Caki2 (cell line): ENCODE measurements at places on chromosomes 4 and X. TPM values are rescaled to one million over a fixed set of nuclear protein-coding genes. Genes with fewer than 3 reads are reported as not detected.

DNA sequence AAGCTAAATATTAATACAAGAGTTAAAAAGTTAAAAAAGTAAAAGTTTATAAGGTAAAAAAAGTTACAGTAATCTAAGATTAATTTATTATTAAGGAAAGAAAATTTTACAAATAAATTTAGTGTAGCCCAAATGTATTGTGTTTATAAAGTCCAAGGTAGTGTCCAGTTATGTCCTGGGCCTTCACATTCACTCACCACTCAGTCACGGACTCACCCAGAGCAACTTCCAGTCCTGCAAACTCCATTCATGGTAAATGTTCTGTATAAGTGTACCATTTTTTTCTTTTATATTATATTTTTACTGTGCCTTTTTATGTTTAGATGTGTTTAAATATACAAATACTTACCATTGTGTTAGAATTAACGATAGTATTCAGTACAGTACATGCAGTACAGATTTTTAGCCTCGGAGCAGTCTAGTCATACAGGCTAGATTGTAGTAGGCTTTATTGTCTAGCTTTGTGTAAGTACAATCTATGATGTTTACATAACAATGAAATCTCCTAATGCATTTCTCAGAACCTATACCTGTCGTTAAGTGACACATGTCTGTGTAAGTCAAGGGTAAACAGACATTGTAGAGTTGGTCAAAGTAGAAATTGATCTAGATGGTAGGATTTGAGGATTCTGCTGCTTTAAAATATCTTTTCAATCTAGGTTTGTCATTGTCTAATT, 197.7 kb downstream of the GC start:
- no peak for DNase-seq

Gene CT45A5
- not detected in 2 replicates for total RNA-seq

DNA sequence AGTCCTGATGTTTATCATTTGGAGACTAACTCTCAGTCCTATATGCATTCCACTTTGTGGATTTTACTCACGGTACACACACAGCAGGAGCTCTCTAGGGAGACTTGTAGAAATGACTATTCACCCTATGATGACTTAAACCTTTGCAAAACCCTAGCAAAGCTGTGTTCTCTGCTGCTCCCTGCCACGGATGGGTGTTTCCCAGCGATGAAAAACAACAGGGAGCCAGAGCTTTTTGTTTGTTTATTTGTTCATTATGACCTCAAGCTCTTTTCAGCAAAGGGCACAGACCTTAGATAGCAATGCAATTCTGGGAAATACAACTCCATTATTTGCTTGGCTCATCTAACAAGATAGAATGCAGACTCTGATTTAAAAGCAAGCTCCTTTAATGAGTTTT, 156.6 kb downstream of the GRIA3 start:
- DNase-seq: peak; percentile 42

Gene NPY2R
- not detected in 2 replicates for total RNA-seq

GRCh38 chr4:75705198-75705977, 19.0 kb upstream of the USO1 start:
- DNase-seq: no peak

- no peak for DNase-seq
Observed at GRCh38 chrX:127943571-127943970, 108.6 kb downstream of the ACTRT1 start.

DNA sequence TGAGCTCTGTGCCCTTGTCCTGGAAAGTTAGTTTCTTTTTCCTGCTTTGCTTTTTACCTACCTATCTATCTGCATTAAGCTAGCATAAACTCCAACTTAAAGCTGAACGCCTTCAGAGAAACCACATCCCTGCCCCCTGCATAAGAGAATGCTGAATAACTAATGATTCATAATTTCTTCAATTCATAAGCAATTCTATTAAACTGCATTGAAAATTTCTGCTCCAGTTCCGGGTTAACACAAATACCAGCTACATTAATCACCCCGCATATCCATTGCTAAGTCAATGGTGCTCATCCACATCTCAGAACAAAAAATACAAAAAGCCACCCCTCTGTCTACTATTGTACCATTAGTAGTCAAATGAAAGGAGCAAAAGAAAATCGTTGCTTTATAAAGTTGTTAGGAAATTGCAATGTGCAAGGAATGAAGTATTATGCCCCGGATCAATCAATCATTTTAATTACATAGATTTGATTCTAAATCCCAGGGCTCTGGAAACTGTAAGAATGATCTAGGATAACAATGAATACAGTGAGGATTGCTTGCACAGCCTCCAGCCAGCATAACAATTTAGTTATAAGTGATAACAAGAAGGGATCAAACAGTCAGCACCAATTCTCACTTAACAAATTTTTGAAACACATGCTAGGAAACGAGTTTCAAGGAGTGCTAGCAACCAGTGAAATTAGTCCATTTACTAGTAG, 106.8 kb downstream of the ELOVL6 start:
- no peak for DNase-seq

DNA sequence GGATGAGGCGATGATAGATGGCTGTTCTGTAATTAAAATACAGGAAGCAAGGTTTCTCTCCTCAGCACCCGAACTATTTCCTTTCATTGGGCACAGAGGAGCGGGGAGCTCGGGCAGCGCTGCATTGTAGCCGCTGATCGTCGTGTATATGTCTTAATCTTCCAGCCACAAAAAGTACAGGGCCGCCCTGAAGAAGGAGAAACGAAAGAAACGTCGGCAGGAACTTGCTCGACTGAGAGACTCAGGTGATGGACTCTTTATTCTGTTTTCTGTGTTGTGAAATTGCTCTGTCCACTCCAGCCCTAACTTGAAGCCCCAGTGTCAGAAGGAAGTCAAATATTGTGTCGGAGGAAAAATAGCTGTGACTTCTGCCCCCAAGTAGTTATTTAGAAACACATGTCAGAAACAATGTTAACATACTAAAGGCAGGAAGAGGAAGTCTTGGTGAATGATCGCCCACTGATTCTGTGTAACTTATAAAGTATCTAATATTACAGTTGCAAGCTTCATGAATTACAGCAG, 546 bp downstream of the ZRSR2 start:
- DNase-seq: no peak

Gene PDE6B
- total RNA-seq: 7.2 and 9.4 TPM in 2 replicates
